ENCODE measurements at places on chromosomes 4 and X.

GRCh38 chr4:132493476-132493875 lies 655.6 kb upstream of the PCDH10 start:
- no peak for DNase-seq

- no peak for DNase-seq
Measured at GRCh38 chr4:128517096-128517738, 229.6 kb upstream of the PGRMC2 start.

GRCh38 chr4:45713996-45714395 lies 409.9 kb downstream of the GABRG1 start:
- no peak for DNase-seq

GRCh38 chr4:154124539-154125255 lies 335.8 kb upstream of the SFRP2 start:
- DNase-seq = no peak

- no peak for DNase-seq
Measured at GRCh38 chrX:111411983-111412382, at the start of gene DCX. Gene DCX (minus strand): TSS chrX:111412192. CDS start chrX:111410398, 1,794 bp downstream.

DNA sequence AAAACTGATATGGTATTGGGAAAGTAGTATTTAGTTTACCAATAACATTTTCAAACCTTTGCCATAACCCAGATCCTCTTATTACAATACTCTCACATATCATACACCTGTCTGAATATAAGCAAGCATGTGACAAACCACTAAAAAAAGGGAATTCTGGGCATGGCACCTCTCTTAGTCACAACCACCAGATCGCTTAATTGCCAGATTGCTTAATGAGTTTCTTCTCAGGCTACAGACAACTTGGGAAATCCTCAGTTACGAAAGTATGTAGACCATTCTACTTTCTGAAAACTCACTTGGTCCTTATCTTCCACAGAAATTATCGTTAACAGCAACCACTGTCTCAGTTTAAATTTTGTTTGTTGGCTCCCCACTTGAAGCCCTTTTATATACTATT lies 2.1 kb downstream of the NAF1 start:
- DNase-seq = no peak

DNA sequence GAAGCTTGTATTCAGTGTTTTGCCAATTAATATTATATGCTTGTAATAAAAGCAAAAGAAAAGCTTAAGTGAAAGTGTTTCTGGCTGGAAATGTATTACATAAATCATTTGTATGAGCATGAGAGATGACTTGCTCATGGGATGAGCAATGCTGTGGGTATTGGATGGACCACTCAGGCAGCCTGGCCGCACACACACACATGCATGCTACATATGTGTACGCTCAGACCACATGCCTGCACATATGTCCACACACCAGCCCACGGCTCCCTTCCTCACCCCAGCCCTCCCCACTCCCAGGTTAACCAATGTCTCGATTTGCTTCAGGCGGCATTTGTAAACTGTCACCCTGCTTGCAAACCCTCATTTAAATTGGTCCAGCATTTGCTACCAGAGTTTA lies 55.9 kb downstream of the CPLX1 start:
- peak; percentile 70 for DNase-seq

GRCh38 chrX:146477341-146477740 lies 332.2 kb upstream of the CXorf51B start:
- no peak for DNase-seq

DNA sequence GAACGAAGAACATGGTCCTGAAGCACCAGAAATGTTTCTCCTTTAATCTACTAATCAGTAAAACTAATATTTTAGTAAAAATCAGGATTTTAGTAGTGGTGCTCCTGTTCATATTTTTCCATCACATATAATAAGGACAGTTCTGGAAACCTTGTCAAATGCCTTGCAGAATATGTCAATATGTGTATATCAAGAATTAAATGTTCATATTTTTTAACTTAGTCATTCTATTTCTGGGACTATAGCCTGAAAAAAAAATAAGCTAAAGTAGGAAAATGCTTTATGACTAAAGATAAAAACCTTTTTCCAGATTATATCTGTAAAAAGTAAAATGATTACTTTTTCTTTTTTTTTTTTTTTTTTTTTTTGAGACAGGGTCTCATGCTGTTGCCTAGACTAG lies 65.1 kb downstream of the MAB21L2 start:
- DNase-seq = peak; percentile 13

- no peak for DNase-seq
Measured at GRCh38 chr4:163378661-163379060, 35.0 kb downstream of the NPY5R start.

GRCh38 chr4:128635141-128635954 lies 174.2 kb upstream of the JADE1 start:
- peak; percentile 55 for DNase-seq

- DNase-seq = no peak
Measured at GRCh38 chrX:118760025-118760424, 32.6 kb downstream of the IL13RA1 start.

DNA sequence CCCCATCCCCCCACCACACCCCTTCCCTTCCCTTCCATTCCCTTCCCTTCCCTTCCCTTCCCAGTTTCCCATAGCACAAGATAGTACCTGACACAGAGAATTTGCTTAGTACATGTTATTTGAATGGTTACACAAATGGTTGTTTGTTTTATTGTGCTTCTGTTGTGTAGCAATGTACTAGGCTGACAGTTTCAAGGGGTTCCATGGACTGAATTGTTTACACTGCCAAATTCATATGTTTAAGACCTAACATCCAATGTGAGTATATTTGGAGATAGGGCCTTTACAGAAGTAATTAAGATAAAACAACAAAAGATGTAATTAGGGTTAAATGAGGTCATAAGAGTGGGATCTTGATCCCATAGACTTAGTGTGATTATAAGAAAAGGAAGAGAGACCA lies 133.5 kb downstream of the FRAS1 start:
- DNase-seq = no peak

DNA sequence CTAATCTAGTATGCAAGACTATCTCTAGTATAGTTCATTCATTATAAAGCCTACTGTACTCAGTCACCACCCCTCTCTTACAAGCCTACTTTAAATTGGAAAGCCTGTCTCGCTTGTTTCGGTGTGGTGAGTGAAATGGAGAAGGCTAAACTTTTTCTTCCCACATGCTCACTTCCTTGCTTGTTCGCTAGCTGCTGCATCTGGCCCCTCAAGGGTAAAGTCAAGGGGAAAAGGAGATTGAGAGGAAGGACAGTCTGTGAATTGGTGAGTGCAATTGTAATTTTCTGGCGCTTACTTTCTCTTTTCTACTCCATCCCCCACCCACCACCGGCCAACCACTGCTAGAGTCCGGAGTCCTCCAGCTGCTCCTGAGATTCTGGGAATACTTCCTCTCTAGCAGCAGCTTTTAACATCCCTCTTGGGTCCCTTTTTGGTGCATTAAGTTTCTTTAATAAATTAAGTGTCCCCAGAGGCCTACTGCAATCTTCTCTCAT lies 12.1 kb upstream of the ARAP2 start:
- no peak for DNase-seq

DNA sequence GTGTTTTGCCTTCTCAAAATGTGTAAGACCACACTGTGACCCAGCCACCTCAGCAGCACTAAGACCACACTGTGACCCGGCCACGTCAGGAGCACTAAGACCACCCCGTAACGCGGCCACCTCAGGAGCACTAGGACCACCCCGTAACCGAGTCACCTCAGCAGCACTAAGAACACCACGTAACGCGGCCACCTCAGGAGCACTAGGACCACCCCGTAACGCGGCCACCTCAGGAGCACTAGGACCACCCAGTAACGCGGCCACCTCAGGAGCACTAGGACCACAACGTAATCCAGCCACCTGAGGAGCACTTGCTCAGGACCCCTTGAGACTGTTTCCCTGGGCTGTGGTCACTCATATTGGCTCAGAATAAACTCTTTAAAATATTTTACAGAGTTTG lies 71.7 kb downstream of the MTNR1A start:
- no peak for DNase-seq

DNA sequence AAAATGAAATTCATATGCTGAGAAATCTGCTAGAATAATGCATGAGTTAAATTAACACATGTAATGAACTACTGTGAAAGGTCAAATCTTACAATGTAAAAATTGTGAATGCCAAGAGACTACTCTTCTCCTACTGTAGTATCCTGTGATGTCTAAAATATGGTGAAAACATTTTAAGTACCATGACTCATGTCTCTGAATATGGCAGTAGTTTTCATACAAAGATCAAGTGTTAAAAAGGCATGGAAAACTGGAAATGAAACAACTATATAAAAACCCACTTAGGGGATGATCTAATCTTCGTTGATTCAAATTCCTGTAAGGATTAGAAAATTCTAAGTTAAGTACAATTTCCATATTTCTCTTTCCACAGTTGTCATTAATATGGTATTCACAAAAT lies 221.3 kb downstream of the PPP3CA start:
- no peak for DNase-seq

GRCh38 chr4:108081256-108081655 lies 87.5 kb downstream of the LEF1 start:
- no peak for DNase-seq

DNA sequence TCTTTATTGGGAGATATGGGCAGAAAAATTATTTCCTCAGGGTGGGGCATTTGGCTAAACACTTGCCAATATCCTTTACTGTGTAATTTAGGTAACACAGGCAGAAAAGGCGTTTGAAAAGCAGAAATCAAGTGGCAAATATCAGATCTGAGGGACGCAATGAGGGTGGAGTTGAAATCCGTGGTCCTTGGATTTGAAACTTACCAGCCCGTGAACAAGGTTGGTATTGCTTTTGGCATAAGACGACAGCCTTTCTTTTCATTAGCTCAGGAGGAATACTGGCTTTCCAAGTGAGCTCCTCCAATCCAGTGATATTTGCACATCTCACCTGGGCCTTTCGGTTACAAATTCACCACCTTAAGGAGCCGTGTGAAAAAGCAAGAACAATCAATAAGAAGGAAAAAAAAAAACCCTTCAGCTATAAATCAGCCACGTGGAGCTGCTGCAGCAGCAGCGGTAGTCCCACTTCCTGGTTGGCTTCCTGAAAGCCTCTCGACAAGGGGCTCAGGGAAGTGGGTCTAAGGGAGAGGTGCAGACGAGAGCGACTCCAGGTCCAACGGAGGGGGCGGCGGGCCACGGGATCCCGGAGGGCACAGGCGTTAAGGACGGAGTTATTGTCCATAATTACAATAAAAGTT lies 734 bp upstream of the GALNT7 start:
- DNase-seq = peak; percentile 46

- DNase-seq = no peak
Measured at GRCh38 chr4:143399113-143399949, 62.7 kb downstream of the GAB1 start.

DNA sequence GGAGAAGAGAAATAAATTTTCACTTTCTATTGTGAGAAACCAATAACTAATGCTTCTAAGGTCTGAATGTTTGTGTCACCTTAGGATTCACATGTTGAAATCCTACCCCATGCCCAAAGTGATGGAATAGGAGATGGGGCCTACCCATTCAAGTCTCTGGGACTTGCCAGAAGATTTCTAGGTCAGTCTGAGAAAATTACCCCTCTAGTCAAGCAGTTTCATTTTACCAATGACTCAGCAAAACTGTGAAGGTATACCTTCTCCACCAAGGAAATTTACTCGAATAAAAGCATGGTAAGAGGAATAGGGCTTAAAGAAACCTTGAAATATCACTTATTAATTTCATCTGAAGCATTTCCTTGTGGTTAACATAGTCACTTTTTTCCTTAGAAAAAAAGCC lies 23.5 kb upstream of the PAPSS1 start:
- DNase-seq = no peak

Measured in AG08396 (cell line).